ENCODE measurements at places on chromosomes 1 and 21.

DNA sequence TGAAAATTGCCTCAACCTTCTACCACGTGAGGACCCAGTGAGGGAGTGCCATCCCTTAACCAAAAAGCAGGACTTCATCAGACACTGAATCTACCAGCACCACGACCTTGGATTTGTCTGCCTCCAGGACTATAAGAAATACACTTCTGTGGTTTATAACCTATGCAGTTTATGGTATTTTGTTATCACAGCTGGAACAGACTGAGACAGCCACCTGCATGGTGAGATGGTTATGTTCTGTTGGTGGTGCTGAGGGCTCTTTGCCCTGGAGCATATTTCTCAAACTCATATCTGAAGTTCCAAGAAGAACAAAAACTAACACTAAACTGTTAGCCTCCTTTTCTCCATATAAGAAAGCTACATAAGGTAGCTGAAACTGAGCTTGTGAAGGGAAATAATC, 69.8 kb upstream of the RGS18 start:
- no peak for DNase-seq

- no peak for DNase-seq
Observed at GRCh38 chr1:87449348-87449963, 120.8 kb downstream of the LMO4 start.

DNA sequence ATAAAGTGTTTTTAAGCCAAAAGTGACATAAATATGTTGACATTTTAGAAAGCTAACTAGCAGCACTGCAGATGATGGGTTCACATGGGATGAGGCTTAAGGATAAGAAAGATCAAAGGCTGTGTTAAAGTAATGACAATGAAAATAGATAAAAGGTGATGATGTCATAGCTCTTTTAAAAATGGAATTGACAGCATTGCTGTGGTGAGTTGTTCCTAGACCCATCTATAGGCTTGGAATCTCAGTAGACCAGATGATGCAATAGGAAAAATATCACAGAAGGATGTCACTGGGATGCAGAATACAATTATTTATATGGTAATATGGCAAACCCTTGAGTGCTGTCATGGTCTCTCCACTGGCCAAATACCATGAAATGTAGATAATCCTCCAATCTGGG, 286.0 kb downstream of the PLA2G4A start:
- DNase-seq: no peak

DNA sequence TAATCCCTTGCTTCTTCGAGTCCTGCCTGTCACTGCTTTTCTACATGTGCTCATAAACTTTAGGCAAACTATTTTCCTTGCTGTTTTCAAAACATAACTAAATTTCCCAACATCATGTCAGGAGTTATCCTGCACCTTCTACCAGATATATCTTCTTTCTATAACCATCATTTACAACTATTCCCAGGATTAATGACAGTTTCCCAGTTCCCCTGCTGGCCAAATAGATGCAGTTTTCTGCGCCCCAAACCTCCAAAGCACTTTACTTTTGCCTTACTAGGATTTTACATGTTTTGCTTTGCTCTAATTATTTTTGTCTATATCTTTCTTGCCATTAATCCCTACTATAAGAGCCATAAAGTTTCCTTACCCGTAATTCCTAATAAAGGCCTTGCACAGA, 122.5 kb downstream of the GLUL start:
- DNase-seq: no peak

GRCh38 chr1:162973381-162973795, 95.8 kb upstream of the RGS4 start:
- no peak for DNase-seq

- no peak for DNase-seq
Observed at GRCh38 chr1:79355090-79355489, 348.6 kb upstream of the ADGRL4 start.

GRCh38 chr1:214617843-214618242, 14.8 kb downstream of the CENPF start:
- DNase-seq: no peak

DNA sequence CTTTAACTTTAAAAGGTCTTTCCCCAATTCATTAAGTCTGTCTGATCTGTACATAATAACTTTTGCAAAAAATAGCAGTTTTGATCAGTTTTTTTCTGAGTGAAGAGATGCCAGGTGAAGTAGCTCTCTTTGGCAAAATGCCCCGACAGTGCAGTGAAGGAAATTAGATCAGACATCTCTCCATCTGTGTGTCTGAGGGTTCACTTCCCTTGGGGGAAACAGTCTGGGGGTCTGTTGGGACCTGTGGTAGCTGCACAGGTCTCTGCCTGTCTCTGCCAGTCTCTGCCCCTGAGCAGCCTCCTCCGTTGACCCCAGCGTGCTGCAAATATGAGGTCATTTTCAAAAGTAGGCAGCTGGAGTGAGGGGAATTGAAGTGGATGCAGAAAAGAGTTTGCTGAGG, 54.5 kb downstream of the TBCE start:
- DNase-seq: no peak

- DNase-seq: no peak
Observed at GRCh38 chr1:246157516-246157915, 349.6 kb downstream of the SMYD3 start.

DNA sequence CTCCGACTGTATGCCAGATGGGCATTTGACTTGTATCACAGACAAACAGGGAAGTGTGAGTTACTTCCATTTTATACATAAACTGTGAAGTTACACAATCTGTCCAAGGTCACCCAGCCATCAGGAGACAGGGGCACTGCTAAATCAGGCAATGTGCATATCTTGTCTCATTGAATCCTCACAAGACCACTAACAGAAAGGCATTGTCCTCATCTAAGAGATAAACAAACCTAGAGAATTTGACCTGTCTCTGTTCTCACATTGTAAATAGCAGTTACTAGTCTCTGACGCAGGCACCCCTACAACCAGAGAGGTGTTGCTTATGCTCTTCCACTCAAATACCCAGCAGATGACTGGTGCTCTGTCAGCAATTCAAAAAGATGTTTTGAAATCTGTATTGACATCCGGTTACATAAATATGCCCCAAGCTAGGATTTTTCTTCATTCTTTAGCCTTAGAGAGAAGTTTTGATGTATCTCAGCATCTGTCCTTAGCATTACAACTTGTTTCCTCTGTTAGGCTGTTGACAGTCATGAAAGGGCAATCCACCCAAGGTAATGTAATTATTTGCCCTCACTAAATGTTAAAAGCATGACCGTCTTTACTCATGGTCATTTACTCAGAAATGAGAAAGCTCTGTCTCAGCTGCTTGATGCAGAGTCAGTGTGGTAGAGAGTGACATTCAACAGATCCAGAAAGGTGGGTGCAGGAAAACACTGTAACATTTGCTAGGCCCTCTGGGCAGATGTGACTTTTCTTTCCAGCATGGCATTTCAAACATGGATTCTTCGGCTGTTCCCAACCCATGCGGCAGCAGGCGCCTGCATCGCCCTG, 51.9 kb upstream of the ZNF326 start:
- no peak for DNase-seq
